ENCODE measurements at places on chromosomes 3 and 15.

- H3K36me3 ChIP-seq: no peaks in the 10 kb centered on the region
- H3K4me1 ChIP-seq: peaks cover 2% of the 10 kb centered on the region
- no peaks in the 10 kb centered on the region for H3K27me3 ChIP-seq
- H3K4me3 ChIP-seq: no peak overlapping the region
- no peak overlapping the region for H3K27ac ChIP-seq
Measured at GRCh38 chr3:153290268-153291015, 128.4 kb downstream of the RAP2B start.

DNA sequence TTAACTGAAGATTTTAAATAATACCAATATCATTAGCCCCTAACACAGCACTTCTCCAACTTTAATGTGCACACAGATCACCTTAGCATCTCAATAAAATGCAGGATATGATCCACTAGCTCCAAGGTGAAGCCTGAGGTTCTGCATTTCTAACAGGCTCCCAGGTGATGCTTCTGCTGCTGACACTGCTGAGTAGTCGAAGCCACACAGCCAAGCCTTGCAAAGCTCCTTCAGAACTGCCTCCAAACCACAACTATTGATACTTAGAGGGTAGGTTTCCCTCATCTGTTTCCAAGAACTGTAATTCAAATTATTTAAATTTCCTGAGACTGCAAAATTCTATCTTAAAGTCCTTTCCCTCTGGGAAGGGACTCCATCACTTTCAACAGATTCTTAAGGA, 3.9 kb downstream of the RIOX2 start:
- H3K4me1 ChIP-seq: peaks cover 6% of the 10 kb centered on the region
- no peak overlapping the region for H3K27ac ChIP-seq
- no peak for DNase-seq
- H3K4me3 ChIP-seq: no peak overlapping the region

DNA sequence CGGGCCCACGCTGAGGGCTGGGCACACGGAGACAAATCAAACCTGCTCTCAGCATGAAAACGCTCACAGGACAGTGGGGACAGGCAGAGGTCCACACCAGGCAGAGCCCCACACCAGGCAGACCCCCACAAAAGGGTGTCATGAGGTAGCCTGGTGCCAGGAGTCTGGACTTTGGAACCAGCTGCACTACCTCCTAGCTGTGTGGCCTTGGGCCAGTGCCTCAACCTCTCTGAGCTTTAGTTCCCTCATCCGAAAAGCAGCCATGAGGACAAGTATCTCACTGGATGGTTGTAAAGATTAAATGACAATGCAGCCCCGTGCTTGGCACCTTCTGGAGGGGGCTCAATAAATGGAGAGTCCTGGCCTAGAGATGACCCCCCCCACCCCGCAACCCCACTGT, 16.5 kb upstream of the CRABP1 start:
- no peak for DNase-seq
- H3K27me3 ChIP-seq: no peaks in the 10 kb centered on the region
- no peak overlapping the region for H3K4me3 ChIP-seq
- no peaks in the 10 kb centered on the region for H3K36me3 ChIP-seq
- H3K4me1 ChIP-seq: no peaks in the 10 kb centered on the region
- H3K27ac ChIP-seq: no peak overlapping the region

DNA sequence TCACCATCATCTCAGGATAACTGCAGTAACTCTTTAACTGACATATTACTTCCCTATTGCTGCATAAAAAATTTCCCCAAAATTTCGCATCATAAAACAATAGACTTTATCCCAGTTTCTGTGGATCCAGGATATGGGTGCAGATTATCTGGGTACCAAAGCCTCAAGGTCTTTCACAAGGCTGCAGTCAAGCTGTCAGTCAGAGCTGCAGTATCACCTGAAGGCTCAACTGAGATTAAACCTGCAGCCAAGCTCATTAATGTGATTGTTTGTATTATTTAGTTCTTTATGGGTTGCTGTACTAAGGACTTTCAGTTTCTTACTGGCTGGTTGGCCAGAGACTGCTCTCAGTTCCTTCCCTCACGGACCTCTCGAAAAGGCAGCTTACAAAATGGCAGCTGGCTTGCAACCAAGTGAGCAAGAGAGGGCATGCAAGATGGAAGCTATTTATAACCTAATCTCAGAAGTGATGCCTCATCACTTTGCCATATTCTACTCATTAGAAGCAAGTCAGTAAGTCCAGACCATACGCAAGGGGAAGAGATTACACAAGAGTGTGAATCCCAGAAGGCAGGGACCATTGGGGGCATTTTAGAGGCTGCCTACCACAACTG, 54.9 kb downstream of the DCUN1D1 start:
- H3K27me3 ChIP-seq: no peaks in the 10 kb centered on the region
- no peak overlapping the region for H3K4me3 ChIP-seq
- H3K4me1 ChIP-seq: peaks cover 5% of the 10 kb centered on the region
- H3K36me3 ChIP-seq: no peaks in the 10 kb centered on the region
- H3K27ac ChIP-seq: no peak overlapping the region

DNA sequence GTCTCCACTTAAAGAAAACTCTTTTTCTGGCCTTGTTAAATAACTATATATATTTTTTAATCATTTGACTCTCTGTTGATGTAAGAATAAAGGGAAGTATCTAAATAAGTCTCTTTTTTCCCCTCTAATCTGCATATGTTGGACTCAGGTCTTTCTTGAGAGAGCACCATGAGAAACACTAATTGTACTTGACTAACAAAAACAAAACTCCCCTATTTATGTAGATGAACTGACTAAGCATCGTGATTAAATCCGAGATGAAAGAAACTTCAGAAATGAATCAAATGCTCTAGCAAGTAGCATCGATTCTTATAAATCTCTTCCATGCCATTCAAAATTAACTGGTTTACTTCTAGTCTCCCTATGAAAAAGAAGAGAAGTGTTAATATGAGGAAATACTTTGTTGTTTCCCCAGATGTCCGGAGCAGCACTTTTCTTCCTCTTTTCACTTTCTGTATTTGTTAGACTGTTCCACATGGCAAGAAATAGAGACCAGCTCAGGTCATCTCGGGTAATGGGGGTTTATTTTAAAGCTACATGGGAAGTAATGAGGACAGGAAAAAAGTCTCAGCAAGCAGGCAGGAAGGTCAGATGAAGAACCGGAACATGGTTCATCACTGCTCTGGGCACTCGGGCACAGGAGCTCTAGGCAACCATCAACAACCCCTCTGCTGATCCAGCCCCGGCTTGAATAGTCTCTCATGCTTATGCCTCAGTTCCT, 288.3 kb downstream of the CNTN6 start:
- H3K36me3 ChIP-seq: no peaks in the 10 kb centered on the region
- H3K27me3 ChIP-seq: no peaks in the 10 kb centered on the region
- no peak overlapping the region for H3K4me3 ChIP-seq
- no peak overlapping the region for H3K27ac ChIP-seq
- no peak for DNase-seq

GRCh38 chr3:172903642-172904320, 153.3 kb downstream of the ECT2 start:
- no peaks in the 10 kb centered on the region for H3K4me1 ChIP-seq
- H3K27me3 ChIP-seq: no peaks in the 10 kb centered on the region
- no peak for DNase-seq
- no peak overlapping the region for H3K4me3 ChIP-seq
- no peaks in the 10 kb centered on the region for H3K36me3 ChIP-seq

GRCh38 chr3:172520301-172520831, 2.9 kb downstream of the TNFSF10 start:
- DNase-seq: no peak
- H3K27me3 ChIP-seq: no peaks in the 10 kb centered on the region
- H3K4me1 ChIP-seq: no peaks in the 10 kb centered on the region
- H3K4me3 ChIP-seq: no peak overlapping the region
- H3K27ac ChIP-seq: no peak overlapping the region
- H3K36me3 ChIP-seq: no peaks in the 10 kb centered on the region

DNA sequence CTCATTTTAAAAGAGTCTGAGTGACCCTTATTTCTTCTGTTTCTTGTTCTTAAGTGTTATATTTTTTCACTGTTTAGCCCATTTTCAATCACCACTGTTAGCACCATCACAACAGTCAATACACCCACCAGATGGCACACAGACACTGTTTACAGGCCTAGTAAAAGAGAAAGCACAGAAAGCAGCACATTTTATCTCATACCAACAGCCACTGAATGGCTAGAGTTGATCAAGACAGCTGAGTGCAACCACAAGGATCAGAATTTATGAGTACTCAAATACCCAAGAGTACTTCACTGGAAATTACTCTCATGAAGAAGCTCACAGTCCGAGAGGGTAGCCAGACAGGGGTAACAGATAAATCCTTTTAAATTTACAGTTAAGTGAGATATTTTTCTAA, 127.0 kb downstream of the TFDP2 start:
- H3K27ac ChIP-seq: no peak overlapping the region
- H3K4me1 ChIP-seq: peaks cover 18% of the 10 kb centered on the region
- H3K27me3 ChIP-seq: no peaks in the 10 kb centered on the region
- no peaks in the 10 kb centered on the region for H3K36me3 ChIP-seq

DNA sequence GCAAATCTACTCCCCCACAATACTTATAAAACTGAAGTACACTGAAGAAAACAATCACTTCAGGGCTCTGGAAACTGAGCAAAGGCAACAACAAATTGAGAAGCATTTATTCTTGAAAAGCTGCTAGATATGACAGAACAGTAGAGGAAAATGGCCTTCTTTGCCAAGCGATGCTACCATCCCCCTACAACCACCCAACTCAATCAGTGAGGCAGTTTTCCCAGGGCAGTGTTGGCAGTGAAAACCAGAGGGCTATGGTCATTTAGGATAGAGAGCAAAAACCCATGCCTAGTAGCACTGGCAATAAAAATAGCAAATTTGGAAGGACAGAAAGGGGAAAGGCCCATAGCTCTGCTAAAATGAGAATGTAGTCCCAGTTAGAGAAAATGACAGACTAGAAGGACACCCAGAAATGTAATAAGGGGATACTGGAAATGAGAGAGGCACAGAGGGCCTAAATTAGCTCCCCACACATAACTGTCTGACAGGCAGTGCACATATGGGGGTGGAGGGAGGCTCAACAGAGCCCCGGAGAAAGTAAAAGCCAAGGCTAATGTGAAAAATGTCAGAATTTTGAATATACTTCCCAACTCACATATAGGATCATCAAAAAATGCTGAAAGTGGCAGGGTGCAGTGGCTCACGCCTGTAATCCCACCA, 143.5 kb downstream of the GSK3B start:
- H3K4me1 ChIP-seq: no peaks in the 10 kb centered on the region
- DNase-seq: no peak
- H3K27ac ChIP-seq: no peak overlapping the region
- no peaks in the 10 kb centered on the region for H3K27me3 ChIP-seq
- 0 out of 2 replicates have a peak, but pooled peaks cover 2% of the 10 kb centered on the region for H3K36me3 ChIP-seq
- no peak overlapping the region for H3K4me3 ChIP-seq

GRCh38 chr3:123371426-123371825, 77.5 kb downstream of the ADCY5 start:
- H3K36me3 ChIP-seq: no peaks in the 10 kb centered on the region
- H3K27ac ChIP-seq: no peak overlapping the region
- no peak overlapping the region for H3K4me3 ChIP-seq
